ENCODE measurements at places on chromosomes 12 and 14. TPM values are rescaled to one million over a fixed set of nuclear protein-coding genes. Genes with fewer than 3 reads are reported as not detected.

The FGF23 gene
- total RNA-seq, result not detected

The OR4E1 gene
- total RNA-seq, result not detected

The ANHX gene
- total RNA-seq, result not detected

The USP44 gene
- total RNA-seq, result 11.5 TPM

The CAPZA3 gene
- not detected for total RNA-seq

The TOGARAM1 gene
- total RNA-seq, result 5.5 TPM

All from activated CD8-positive, alpha-beta memory T cell treated with anti-CD3 and anti-CD28 coated beads for 36 hours (primary cell).